ENCODE measurements at places on chromosomes 12 and 14.

- DNase-seq = no peak
Measured at GRCh38 chr12:95460896-95461295, 13.1 kb upstream of the METAP2 start.

DNA sequence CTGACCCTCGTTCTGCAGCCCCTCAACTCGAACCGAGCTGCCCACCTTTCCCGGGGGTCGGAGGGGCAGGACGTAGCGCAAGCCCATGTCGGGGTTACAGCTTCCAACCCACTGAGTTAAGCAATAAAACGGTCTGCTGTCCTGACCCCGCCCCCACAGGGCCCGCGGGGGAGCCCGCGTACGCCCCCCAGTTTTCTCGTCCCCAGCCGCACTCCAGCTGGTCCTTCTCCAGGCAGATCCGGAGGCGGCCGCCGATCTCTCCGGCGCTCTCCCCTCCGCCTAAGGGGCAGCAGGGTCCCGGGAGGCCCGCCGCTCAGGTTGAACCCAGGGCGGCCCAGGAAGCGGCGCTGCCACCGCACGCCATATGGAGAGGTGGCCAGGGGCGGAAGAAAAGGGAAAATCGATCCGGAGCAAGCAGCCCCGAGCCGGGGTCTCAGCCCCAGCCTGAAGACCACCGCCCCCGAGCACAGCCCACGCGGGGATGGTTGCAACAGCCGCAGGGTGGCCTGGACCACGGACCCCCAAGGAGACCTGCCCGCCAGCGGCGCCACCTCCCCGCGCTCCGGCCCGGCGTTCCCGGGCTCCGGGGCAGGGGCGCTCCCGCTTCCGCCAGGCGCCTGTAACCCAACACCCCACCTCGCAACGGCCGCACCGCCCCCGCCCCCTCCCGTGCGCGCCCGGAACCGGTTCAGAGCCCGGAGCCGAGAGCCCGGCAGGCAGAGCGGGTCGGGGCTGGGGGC is 760 bp downstream of the ACTN1 start:
- peak; percentile 43 for DNase-seq

- DNase-seq = no peak
Measured at GRCh38 chr12:51779876-51780275, 68.6 kb downstream of the FIGNL2 start.

GRCh38 chr12:124758266-124759220 is 105.1 kb downstream of the SCARB1 start:
- peak; percentile 94 for DNase-seq

DNA sequence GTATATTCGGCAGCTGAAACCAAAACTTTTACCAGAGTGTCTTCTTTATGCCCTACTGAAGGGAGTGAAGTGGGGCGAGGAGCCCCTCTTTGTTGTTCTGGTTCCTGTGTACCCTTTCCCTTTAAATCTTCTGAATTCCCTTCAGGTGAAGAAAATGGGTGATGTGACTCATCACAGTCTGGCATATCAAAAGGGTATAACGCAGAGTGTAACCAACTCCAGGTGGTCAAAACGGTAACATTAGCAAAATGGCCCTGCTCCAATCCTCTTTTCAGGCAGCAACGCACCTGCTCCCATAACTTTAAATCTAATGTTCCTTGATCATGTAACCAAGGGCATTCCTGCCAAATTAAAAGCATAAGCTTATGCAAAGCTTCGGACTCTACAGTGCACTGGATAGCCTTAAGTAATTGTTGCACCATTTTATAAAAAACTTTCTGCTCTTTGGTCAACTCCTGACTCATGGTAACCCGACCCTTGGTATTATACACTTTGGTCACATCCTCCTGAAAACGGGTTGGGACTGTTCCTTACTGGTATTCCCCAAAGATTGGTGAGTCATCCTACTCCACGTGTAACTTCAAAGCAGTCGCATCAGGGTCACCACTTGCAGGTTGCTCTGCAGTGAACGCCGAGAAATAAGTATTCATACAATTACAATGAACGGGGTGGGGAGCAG is 83.1 kb downstream of the KCNMB4 start:
- DNase-seq = peak; percentile 49

DNA sequence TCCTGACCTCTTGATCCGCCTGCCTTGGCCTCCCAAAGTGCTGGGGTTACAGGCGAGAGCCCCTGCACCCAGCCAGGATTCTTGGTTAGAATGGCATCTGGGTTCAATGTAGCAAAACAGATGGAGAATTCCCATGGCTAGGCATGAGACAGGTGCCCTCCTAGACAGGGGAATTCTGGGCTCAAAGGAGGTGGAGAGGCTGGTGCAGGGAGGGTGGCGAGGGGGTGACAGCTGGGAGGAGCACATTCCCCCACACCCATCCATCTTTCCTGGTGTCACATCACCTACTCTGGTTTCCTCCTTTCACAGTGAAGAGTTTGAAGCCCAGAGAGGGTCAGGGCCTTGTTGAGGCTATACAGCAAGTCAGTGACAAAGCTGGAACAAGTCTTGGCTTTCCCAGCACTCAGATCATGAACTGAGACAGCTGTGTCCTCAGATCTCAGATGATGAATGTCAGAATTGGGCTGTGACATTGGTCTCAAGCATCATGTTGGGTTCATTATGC is 2.8 kb downstream of the SERPINA1 start:
- DNase-seq = peak; percentile 24

DNA sequence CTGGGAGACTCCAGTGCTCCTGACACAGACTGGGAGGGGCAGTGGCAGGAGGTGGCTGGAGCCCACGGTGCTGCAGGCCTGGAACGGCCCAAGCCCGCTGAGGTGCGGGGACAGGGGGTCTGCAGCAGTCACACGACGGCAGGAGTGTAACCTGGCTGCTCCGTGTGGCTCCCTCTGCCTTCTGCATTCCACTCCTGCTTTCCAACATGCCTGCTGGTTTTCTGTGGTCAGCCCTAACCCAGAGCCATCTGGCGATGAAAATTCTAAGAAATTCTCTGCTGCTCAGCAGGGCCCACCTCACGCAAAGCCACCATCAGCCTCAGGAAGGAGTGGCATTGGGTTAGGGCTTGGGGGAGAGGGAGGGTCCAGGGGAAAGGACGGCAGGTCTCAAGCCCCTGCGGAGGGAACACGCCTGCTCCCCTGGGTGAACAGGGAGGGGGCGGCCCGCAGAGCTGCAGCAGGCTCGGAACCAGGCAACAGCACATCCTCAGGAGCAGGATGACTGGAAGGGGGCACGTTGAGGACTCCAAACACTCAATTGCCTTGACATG is 5.0 kb upstream of the FBRSL1 start:
- no peak for DNase-seq

- no peak for DNase-seq
Measured at GRCh38 chr12:53186745-53187144, 6.0 kb upstream of the CSAD start.

GRCh38 chr14:31678421-31679249 is 117.4 kb downstream of the NUBPL start:
- no peak for DNase-seq

DNA sequence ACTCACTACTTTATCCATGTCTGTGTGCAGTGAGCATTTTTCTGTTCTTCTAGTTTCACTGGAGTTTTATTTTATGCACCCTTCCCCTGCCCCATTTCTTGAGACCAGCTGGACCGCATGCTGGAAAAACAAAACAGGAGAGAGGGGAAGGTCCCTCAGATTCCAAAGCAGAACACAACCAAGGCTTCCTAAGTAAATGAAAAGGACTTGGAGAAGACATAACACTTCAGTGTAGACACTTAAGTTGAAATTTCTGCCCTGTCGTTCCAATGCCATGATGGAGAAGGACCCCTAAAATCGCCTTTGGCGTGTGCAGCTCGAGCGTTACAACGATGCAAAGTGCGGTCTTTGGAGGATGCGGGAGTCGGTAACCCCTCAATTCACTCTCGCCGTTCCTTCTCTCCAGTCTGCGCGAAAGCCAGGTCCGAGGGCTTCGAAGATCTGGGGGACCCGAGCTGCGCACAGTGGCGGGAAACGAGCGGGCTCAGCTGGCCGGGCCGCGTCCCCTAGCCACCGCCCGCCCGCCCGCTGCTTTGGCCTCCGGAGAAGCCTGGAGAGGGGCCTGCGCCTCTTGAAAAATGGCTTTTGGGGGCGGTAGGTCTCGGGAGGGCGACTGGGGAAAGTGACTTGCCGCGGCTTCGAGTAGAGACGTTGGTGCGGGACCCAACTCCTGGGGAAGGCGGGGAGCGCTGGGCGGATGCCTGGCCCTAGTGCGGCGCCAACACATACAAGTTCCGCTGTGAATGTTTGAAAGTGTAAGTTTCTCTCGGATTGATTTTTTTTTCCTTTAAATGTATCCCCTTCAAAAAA is 11.2 kb upstream of the HOXC13 start:
- no peak for DNase-seq

DNA sequence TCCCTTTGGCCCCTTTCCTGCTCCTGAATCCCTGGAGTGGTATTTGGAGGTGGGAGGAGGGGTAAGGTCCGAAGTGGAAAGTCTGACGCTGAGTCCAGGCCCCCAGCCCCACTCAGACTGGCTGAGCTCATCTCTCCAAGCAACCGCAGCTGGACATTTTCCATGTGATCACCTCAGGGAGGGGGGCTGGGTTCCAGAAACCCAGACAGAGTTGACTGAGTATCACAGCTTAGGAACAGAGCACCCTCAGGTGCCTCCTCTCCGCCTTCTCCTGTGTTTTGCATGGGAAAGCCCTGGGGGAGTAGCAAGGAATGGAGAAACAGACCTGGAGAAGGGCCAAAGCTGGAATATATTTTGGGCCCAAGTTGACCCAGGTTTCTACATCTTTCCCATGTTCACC is 8.0 kb upstream of the ITGA5 start:
- no peak for DNase-seq

GRCh38 chr12:132132609-132133430 is 11.3 kb downstream of the DDX51 start:
- DNase-seq = no peak

GRCh38 chr14:23617539-23617938 is 18.6 kb upstream of the DHRS2 start:
- DNase-seq = no peak

DNA sequence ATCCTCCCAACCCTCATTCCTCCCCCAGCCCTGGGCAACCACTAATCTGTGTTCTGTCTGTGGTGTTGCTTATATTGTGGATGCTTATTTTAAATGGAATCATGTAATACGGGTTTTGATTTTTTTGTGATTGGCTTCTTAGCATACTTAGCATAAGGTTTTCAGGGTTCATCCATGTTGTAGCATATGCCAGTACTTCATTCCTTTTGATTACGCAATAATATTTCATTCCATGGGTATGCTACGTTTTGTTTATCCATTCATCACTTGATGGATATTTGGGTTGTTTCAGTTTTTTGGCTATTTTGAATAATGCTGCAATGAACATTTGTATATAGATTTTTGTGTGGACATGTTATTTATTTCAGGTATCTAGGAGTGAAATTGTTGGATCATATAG is 82.9 kb downstream of the TSPAN9 start:
- DNase-seq = no peak

DNA sequence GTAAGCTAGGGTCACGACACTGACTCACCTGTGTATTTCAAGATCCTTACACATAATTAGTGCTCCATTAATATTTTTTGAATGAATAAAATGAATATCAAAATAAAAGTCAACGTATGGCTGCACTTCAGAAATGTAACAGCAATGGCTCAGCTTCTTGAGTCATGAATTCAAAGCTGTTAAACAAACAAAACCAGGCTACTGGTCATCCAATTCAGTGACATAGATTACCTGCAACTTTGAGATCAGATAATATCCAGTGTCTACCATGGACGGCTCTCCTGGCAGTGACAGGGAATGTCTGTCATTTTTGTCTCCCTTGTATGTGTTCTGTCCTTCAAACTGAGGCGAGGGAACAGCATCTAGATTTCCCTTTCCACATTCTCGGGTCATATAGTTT is 225.6 kb downstream of the EFCAB11 start:
- no peak for DNase-seq

- peak; percentile 48 for DNase-seq
Measured at GRCh38 chr12:113196990-113197389, 11.5 kb downstream of the RITA1 start.

DNA sequence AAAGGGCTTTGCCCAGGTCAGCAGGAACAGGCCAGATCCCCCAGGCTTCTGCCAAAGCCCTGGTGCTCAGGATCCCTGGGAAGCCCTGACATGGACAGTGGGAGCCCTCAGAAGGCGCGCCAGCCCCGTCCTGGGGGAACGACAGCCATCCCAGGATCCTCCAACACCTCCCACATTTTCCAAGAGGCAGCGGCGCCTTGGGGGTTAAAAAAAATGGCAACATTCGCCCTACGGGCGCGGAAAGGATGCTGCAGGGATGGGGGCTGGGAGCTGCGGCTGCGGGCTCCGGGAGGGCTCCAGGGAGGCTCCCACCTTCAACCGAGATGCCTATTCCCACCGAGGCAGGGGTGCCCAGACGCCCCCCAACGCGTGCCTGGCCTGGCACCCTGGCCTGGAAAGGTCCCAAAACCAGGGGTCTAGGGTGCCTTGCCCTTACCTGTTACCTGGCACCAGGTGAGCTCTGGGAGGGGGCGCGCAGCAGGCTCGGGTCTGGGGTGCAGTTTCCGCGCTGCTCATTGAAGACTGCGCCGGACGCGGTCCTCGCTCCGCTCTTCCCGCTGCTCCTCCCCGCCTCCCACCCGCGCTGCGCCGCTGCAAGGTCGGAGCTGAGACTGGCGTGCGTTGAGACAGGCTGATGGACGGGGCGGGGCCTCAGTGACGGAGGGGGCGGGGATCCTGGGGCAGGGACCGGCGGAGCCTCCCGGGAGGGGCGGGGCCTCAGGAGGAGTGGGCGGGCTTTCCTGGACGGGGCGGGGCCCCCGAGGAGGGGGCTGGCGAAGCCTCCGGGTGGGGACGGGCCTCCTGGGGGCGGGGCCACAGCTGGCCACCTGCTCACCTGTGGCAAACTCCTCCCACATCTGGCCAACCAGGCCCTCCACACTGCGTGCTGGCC is at the start of gene ABCB9:
ABCB9 (minus strand) TSS at position 613 of the 892 bp plus-strand sequence. CDS start 6,228 bp downstream, outside the sequence.
- DNase-seq = peak; percentile 91

GRCh38 chr12:93299262-93299846 is 78.4 kb upstream of the NUDT4 start:
- no peak for DNase-seq

GRCh38 chr12:57735952-57736740 is 2.4 kb downstream of the AGAP2 start:
- no peak for DNase-seq

DNA sequence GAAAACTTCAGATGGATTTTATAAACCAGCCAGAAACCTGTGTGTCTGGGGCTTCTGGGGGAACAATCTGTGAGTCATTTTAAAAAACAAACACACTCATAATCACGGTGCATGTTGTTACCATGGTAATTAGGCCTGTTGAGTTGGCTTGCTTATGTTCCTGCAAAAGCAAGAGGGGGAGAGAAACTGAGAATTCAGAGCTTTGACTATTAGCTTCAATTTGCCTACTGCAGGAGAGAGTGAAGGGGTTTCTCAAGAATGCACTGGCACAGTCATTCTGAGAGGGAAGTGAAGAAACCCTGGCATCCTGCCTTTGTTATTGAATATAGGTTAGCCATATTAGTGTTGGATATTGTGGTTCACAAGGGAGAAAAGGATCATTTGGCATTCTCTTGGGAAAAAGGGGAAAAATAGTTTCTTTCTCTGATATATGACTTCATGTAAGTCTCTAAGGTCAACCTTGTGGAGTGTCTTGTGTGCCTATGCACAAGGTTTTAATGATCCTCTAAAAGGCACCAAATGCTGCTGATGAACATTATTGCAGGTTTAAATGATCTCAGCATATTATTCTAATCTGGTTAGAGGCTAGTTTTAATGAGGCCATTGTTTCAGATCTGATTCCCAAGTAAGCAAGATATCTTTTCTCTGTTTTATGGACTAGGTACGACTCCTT is 12.9 kb downstream of the GNG2 start:
- DNase-seq = peak; percentile 7

Data from NCI-H2171 (cell line).